ENCODE measurements at places on chromosomes 11 and 22. TPM values are rescaled to one million over a fixed set of nuclear protein-coding genes. Genes with fewer than 3 reads are reported as not detected.
A peak's percentile ranks its signal among the peaks of the same experiment; 100 is the strongest.

PGR gene
- total RNA-seq, result 0.18 TPM

CHRDL2 gene
- total RNA-seq, result not detected

TRIM66 gene
- 12.3 TPM for total RNA-seq

UPK3A gene
- total RNA-seq, result not detected

CBLIF gene
- total RNA-seq, result not detected

F2 gene
- not detected for total RNA-seq

OR10G6 gene
- not detected for total RNA-seq

PIK3C2A gene
- 31.0 TPM for total RNA-seq

OR51I1 gene
- total RNA-seq, result not detected

HORMAD2 gene
- not detected for total RNA-seq

ANO3 gene
- total RNA-seq, result 0.29 TPM

- DNase-seq, result no peak
Measured at GRCh38 chr11:59164028-59164427, 7.9 kb upstream of the DTX4 start.

- no peak for DNase-seq
Measured at GRCh38 chr11:103871923-103872551, 164.4 kb upstream of the DDI1 start.

DNA sequence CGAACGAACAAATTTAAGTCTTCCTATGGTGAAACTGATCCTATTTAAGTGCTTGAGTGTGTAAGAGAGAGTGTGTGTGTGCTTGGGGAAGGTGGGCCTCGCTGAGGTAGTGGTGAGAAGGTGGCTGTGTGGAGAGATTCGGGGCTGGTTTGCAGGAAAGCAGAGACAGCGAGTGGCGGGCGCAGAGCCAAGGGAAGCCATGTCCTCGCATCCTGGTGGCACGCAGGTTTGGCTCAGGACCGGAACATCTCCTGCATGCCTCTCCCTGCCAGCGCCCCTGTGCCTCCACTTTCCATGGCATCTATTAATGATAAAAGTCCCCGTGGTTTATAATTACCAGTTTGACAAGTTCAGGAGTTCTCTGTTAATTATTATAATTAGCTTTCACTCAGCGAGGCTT is 383.1 kb upstream of the CADM1 start:
- no peak for DNase-seq

DNA sequence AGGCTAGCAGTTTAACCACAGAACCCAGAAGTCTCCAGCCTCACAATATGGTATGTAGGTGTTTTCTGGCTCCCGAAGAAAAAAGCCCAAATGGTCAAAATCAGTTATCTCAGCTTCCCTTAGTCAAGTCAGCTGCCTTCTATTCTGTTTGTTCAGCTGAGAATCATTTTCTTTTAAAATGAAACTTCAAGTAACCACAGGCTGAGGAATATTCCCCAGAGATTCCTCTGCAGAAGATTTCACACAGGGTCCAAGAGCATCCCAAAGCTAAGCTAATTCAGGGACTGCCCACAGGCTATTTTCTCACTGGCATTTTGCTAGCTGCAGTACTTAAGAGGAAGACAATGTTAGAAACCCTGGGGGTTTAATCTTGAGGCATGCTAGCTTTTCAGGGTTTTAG is 977.0 kb upstream of the CHORDC1 start:
- DNase-seq, result no peak

- no peak for DNase-seq
Measured at GRCh38 chr11:19631712-19632498, 80.7 kb upstream of the NAV2 start.

DNA sequence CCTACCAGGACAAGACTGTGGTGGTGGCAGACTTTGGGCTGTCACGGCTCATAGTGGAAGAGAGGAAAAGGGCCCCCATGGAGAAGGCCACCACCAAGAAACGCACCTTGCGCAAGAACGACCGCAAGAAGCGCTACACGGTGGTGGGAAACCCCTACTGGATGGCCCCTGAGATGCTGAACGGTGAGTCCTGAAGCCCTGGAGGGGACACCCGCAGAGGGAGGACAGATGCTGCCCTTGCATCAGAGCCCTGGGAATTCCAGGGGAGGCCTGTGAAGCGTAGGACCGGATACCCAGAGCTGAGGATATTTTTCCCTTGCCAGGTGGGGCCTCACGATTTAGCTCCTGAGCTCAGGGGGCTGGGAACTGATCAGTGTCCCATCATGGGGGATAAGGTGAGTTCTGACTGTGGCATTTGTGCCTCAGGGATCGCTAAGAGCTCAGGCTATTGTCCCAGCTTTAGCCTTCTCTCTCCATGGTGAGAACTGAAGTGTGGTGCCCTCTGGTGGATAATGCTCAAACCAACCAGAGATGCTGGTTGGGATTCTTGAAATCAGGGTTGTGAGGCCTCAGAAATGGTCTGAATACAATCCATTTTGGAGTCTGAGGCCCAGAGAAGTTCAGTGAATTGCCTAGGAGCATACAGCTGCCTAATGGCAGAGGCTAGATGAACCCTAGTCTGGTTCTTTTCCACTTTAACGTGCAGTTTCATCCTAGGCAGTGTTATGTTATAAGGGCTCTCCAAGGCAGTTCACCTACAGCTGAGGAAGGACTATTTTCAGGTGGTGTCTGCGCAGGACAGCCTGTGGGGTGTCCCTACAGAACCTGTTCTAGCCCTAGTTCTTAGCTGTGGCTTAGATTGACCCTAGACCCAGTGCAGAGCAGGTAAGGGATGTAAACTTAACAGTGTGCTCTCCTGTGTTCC is 19.5 kb downstream of the PIK3IP1 start:
- no peak for DNase-seq

DNA sequence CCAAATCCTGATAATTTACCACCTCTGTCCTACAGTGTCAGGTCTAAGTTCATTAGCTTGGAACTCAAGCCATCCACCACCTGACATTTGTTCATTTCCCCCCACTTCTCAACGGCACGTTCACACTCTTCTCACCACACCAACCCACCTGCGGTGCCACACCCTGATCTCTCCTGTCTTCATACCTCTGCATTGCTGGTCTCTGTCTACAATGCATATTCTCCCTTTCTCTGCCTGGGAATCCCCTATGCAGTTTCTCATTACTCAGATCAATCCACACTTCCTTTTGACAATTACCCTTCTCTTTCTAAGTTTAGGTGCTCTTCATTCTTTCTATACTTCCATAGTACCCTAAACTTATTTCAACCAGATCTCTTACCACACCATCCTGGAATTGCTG is 20.4 kb upstream of the EMSY start:
- DNase-seq, result no peak

- DNase-seq, result no peak
Measured at GRCh38 chr22:26079009-26079408, 90.3 kb upstream of the SEZ6L start.

- no peak for DNase-seq
Measured at GRCh38 chr22:24519496-24519895, 24.4 kb downstream of the UPB1 start.

GRCh38 chr11:17976651-17977050 is 36.2 kb downstream of the SERGEF start:
- no peak for DNase-seq

- no peak for DNase-seq
Measured at GRCh38 chr22:27723708-27724107, 77.8 kb downstream of the MN1 start.

DNA sequence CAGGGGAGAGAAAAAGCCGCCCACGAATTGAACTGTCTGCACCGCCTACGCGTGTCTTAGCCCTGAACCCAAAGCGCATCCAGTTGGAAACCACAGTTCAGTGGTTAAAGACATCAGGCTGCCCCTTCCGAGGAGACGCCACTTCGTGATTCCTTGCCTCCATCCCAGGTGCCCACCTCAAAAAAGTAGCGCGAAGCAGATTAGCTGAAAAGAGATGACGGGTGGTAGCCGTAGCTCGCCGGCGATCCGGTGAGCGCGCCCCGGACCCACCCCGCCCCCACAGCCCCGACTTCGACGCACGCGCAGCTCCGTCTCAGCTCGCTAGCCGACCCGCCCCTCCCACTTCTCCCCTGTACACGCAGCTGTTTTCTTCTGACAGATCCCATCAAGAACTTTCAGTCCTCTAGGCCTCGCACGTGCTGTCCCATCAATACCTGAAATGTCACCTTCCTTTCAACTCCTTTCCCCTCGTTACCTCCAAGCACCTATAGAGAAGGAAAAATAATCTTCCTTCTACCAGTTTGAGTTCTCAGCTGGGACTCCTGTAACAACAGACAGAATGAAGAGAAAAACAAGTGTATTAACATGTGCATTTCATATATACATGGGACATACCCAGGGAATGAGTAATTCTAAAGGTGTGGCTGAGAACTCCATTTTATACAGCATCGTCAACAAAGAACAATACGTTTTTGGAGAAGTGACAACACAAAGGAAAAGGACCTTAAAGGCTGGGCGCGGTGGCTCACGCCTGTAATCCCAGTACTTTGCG is 49.5 kb downstream of the OR4D9 start:
- peak; percentile 93 for DNase-seq

Measured in suprapubic skin (tissue), 4 donors.